ENCODE measurements at places on chromosomes 4 and X.

- DNase-seq = no peak
These were observed 168.7 kb downstream of the PRDM5 start for GRCh38 chr4:120753854-120754253.

GRCh38 chr4:128227991-128228571 lies 59.5 kb downstream of the PGRMC2 start:
- no peak for DNase-seq

DNA sequence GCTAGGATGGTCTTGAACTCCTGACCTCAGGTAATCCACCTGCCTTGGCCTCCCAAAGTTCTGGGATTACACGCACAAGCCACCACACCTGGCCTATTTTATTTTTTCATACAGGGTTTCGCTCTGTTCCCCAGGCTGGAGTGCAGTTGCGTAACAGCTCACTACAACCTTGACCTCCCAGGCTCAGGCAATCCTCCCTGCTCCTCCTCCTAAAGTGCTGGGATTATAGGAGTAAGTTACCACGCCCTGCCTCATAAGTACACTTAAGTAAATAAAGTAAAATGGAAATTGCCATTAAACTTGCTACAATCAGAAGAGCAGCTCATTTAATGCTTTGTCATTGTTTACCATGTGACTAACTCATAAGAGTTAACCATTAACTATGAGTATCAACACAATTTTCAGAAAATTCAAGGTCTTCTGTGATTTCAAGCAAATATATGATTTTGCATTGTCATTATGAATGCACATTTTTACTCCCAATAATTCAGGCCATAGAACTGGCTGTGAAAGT lies 12.3 kb downstream of the UGDH start:
- DNase-seq = peak; percentile 42

DNA sequence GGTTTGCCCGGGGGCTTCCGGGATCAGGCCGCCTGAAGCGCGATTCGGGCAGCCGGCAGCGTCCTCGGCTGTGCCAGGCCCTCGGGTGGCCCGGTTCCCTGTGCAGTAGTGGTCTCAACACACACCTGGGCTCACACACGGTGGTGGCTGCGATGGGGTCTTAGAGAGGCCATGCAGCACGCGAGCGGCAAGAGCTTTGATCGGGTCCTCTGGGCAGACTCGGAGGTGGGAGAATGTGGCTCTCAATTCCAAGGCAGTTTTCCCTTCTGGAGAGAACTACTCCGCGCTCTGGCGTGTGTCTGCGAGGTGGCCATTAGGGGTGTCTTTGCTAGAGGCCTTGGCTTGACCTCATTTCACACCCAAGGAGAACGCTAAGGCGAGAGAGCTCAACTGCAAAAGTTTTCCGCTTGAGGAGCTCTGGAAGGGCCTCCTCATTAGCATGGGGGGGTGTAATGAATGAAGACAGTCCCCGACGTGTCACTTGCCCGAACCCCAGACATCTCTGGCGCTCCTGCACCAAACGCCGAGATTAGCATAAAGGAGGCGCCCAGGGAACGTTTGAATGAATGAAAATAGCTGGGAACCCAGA lies 771 bp upstream of the RBPJ start:
- no peak for DNase-seq

- DNase-seq = no peak
These were observed 155.8 kb downstream of the SHROOM3 start for GRCh38 chr4:76590798-76591281.

GRCh38 chr4:125283707-125284279 lies 31.0 kb upstream of the FAT4 start:
- peak; percentile 9 for DNase-seq

DNA sequence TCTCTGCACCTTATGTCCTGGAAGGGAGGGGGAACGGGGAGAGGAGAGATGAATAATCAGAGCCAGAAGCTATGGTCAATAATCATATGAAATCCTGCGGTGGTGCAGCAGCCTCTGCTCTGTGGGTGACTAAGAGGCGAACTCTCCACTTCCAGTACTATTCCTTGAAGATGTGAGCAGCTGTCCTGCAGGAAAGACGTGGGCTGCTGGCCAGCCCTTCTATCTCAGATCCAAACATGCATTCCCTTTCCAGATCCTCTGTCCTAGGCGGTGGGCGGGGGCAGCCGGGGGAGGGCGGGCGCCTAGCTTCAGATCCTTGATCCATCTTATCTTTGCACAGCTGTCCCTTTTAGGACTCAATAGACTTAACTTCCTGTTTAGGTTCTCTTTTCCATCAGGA lies 34.5 kb downstream of the SPINK2 start:
- peak; percentile 54 for DNase-seq

DNA sequence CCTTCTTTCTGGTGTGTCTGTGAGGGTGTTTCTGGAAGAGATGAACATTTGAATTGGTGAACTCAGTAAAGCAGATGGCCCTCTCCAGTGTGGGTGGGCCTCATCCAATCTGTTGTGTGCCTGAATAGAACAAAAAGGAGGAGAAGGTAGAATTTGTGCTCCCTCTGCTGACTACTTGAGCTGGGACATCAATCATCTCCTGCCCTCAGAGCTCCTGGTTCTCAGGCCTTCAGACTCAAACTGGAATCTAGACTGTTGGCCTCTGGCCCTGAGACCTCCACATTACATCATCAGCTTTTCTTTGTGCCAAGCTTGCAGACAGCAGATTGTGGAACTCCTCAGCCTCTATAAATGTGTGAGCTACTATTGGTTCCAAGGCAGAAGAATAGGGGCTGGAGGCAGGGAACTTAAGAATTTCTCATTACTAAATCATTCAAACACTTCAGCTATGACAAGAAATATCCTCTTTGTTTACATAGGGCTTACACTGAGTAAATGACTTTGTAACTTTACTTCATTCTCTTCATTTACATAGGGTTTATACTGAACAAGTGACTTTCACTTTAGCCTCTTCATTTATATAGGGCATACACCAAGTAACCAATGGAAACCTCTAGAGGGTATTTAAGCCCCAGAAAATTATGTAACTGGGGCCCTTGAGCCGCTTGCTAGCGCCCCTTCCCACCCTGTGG lies 86.9 kb upstream of the NWD2 start:
- DNase-seq = no peak

- DNase-seq = no peak
These were observed 26.9 kb downstream of the ZNF41 start for GRCh38 chrX:47456080-47456479.

Measured in stromal cell of bone marrow (primary cell).